ENCODE measurements at places on chromosomes 12 and 14.

- DNase-seq: no peak
Measured at GRCh38 chr12:11651785-11652184, 2.3 kb downstream of the ETV6 start.

GRCh38 chr14:55715889-55716288 lies 135.9 kb downstream of the KTN1 start:
- no peak for DNase-seq

DNA sequence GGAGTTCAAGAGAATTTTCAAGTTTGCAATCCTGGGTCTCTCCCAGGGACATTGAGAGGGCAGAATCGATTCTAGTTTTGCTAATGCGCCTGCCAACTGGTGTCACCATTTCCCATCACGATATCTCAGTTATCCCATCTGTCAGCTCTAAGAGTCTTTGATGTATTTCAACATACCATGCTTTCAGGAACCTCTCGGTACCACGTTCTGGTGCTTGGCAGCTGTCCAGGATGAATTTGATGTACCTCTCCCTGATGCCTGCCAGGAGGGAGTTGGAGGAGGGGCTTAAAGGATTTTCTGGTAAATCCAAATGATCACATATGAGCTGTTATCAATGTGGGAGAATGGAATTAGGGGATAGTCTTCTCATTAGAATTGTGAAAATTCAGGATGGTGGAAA lies 332.5 kb downstream of the RGS6 start:
- DNase-seq: no peak

GRCh38 chr14:64220466-64220865 lies 73.7 kb downstream of the ESR2 start:
- no peak for DNase-seq

GRCh38 chr12:91529829-91530228 lies 347.2 kb upstream of the DCN start:
- DNase-seq: no peak
